ENCODE measurements at places on chromosomes 1 and 21. TPM values are rescaled to one million over a fixed set of nuclear protein-coding genes. Genes with fewer than 3 reads are reported as not detected.

VHLL gene
- total RNA-seq, result not detected

HMGCS2 gene
- total RNA-seq, result not detected

C4BPA gene
- total RNA-seq, result not detected

SAMD11 gene
- total RNA-seq, result not detected

FABP3 gene
- total RNA-seq, result not detected

ATP6V0B gene
- total RNA-seq, result 44.2 TPM

HSD3B2 gene
- not detected for total RNA-seq

TNFRSF8 gene
- total RNA-seq, result 18.8 TPM

PPFIA4 gene
- 4.5 TPM for total RNA-seq

LGR6 gene
- 0.19 TPM for total RNA-seq

ERICH3 gene
- not detected for total RNA-seq

NBPF19 gene
- total RNA-seq, result 13.0 TPM

GALNT2 gene
- 59.8 TPM for total RNA-seq

MAN1C1 gene
- 4.9 TPM for total RNA-seq

CD53 gene
- total RNA-seq, result 239 TPM

IVL gene
- not detected for total RNA-seq

TFF2 gene
- not detected for total RNA-seq

OR2T35 gene
- not detected for total RNA-seq

PROK1 gene
- total RNA-seq, result not detected

NTRK1 gene
- total RNA-seq, result not detected

MMEL1 gene
- 1.2 TPM for total RNA-seq

GUCA2B gene
- total RNA-seq, result not detected

COL8A2 gene
- total RNA-seq, result not detected

SLC35F3 gene
- total RNA-seq, result not detected

GPR157 gene
- 0.94 TPM for total RNA-seq

SLC30A10 gene
- total RNA-seq, result not detected

S100A7 gene
- not detected for total RNA-seq

SPATA46 gene
- total RNA-seq, result not detected

OR6K3 gene
- not detected for total RNA-seq

LRRIQ3 gene
- 1.2 TPM for total RNA-seq

ZNF697 gene
- total RNA-seq, result 0.59 TPM

LACTBL1 gene
- not detected for total RNA-seq

Measured in activated naive CD4-positive, alpha-beta T cell treated with anti-CD3 and anti-CD28 coated beads for 36 hours (primary cell).